ENCODE measurements at places on chromosomes 5 and 9.
A peak's percentile ranks its signal among the peaks of the same experiment; 100 is the strongest.

- H3K36me3 ChIP-seq: peaks cover 9% of the 10 kb centered on the region
- no peak for ATAC-seq
- peak overlapping the region; percentile 50 for H3K4me3 ChIP-seq
- peaks cover 28% of the 10 kb centered on the region for H3K4me1 ChIP-seq
- H3K27ac ChIP-seq: no peak overlapping the region
- peaks cover 38% of the 10 kb centered on the region for H3K27me3 ChIP-seq
These were observed 1.6 kb downstream of the NR2F1 start for GRCh38 chr5:93584596-93585040.

DNA sequence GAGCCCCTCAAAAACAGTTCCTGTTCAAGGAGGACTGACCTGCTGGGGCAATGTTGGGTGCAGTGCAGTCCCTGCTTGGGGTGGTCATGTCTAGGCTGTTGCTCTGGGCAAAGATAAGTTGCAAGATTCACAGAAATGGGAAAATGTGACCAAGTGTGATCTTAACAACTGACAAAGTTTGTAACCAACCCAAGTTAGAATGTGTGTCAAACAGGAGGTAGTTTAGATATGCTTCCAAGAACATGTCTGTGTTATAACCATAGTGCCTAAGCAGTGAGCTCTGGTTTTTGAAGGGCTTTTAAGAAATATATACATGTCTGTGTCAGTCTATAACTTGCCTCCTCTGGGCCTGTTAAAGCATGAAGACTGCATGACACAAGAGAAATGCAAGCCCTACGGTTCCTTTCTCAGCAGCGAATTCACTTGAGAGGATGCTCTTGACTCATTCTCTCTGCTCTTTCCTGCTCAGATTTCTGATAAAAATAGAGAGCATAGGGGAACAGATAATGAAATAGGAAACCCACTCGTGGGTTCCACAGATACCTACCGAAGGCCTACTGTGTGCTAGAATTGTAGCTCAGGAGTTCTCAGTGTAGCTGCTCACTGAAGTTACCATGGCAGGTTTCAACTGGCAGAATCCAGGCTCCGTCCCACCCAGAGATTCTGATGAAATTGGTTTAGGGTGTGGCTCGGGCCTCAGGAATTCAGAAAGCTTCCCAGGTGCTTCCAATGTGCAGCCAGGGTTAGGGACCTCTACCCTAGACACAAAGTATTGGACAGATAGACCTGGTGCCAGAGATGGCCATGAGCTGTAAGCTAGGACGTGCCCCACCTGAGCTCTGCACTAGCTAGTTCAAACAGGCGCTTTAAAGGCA, 52.4 kb downstream of the ARHGEF37 start:
- no peaks in the 10 kb centered on the region for H3K36me3 ChIP-seq
- H3K4me1 ChIP-seq: peaks cover 23% of the 10 kb centered on the region
- no peaks in the 10 kb centered on the region for H3K27me3 ChIP-seq
- no peak for ATAC-seq
- peak overlapping the region; percentile 47 for H3K27ac ChIP-seq

- H3K27ac ChIP-seq: no peak overlapping the region
- no peak overlapping the region for H3K4me3 ChIP-seq
- ATAC-seq: no peak
- no peaks in the 10 kb centered on the region for H3K36me3 ChIP-seq
These were observed 16.2 kb upstream of the TLE4 start for GRCh38 chr9:79555474-79556089.

DNA sequence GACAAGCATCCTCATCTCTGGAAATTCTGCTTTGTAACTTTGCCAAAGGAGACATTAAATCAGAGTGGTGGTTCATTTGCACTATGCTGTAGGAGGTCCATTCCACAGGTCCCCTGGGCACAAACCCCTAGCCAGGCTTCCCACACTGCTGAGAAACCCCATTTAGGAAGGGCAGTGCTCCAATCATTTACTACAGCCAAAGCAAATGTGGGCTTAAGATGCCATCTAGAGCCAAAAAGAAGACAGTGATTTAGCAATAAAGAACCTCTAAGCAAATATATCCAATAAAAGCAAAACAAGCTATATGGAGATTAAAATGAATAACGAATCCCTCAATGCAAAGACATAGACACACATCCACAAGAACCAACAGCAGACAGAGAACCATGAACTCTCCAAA, 129.0 kb upstream of the ALDH1B1 start:
- no peak for ATAC-seq
- no peaks in the 10 kb centered on the region for H3K4me1 ChIP-seq
- no peak overlapping the region for H3K27ac ChIP-seq
- peaks cover 31% of the 10 kb centered on the region for H3K27me3 ChIP-seq
- H3K4me3 ChIP-seq: no peak overlapping the region

- H3K4me1 ChIP-seq: peaks cover 15% of the 10 kb centered on the region
- no peak overlapping the region for H3K27ac ChIP-seq
- no peaks in the 10 kb centered on the region for H3K27me3 ChIP-seq
- no peaks in the 10 kb centered on the region for H3K36me3 ChIP-seq
These were observed 97.0 kb upstream of the NR4A3 start for GRCh38 chr9:99724640-99725039.

GRCh38 chr9:130642926-130643325, 21.5 kb upstream of the PRDM12 start:
- no peak overlapping the region for H3K27ac ChIP-seq
- H3K4me3 ChIP-seq: no peak overlapping the region
- no peak for ATAC-seq
- peaks cover 19% of the 10 kb centered on the region for H3K36me3 ChIP-seq
- peaks cover 11% of the 10 kb centered on the region for H3K27me3 ChIP-seq

DNA sequence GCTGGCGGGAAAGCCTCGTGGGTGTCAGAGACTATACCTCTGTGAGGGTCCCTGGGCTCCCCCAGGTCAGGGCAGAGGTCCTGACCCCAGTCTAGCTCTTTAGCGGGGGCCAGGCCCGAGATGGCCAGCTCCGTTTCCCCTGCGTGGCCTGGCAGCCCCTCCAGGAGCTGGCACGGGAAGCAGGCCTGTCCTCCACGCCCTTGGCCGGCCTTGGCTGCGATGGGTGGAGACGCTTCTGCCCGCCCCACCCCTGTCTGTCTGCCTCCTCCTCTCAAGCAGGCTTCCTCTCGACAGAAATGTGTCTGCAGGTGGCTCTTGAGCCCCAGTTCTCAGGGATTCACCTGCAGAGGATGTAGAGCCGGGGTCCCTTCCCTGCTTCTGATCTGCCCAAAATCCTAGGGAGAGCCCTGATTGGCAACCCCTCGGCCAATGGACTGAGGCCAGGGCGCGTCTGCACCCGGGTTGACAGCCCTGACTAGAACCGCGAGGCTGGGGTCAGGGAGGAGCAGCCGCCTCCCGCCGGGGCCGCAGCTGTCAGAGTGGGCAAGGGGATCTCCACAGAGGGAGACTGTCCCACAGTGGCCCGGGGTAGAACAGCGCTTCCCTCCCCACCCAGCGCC, 2.6 kb upstream of the GRIN1 start:
- H3K4me1 ChIP-seq: peaks cover 14% of the 10 kb centered on the region
- no peak overlapping the region for H3K27ac ChIP-seq
- H3K36me3 ChIP-seq: no peaks in the 10 kb centered on the region
- peaks cover 68% of the 10 kb centered on the region for H3K27me3 ChIP-seq
- H3K4me3 ChIP-seq: no peak overlapping the region

GRCh38 chr5:112626715-112627114, 111.0 kb upstream of the APC start:
- ATAC-seq: no peak
- no peak overlapping the region for H3K27ac ChIP-seq
- H3K27me3 ChIP-seq: peaks cover 40% of the 10 kb centered on the region

DNA sequence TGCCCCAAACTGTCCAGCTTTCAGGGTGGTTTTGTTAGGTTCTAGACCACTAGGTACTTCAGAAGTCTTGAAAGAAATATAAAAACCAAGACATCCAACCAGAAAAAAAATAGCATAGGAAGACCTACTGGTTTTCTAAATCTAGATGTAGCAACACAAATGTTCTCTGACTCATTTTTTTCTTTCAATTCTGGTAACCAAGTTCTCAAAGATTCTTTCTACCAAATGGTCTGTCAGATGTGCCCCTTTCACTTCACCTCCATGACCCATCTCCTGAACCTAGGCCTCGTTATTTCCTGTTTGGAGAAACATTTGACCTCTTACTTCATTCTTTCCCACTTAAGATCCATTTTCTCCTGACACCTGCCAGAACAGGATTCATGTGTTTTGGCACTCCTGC, 355.3 kb downstream of the KIAA0825 start:
- H3K4me3 ChIP-seq: no peak overlapping the region
- H3K27me3 ChIP-seq: peaks cover 8% of the 10 kb centered on the region
- H3K36me3 ChIP-seq: no peaks in the 10 kb centered on the region
- H3K27ac ChIP-seq: no peak overlapping the region

DNA sequence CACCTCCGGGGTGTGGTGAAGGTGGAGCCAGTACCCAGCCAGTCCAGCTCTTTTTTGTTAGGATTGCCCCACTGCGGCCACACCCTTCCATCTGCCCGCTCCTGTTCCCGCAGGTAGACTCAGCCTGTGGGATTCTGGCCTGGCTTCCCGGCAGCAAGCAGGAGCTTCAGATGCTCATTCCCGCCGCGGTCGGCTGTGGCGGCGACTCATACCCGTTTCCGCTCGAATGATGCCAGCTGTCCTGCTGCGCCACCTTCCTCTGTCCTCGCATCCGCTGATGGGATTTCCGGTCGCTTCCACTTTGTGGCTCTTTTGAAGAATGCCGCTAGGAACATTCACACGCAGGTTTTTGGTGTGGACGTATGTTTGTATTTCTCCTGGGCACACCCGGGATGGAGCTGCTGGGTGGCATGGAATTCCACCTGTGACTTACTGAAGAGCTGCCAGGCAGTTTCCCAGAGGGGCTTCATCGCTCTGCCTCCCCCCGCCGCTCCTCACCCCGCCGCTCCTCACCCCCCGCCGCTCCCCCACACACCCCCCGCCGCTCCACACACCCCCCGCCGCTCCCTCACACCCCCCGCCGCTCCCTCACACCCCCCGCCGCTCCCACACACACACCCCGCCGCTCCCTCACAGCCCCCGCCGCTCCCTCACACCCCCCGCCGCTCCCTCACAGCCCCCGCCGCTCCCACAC, 60.3 kb downstream of the TENT4A start:
- peaks cover 13% of the 10 kb centered on the region for H3K27me3 ChIP-seq
- H3K36me3 ChIP-seq: no peaks in the 10 kb centered on the region
- no peak for ATAC-seq
- peaks cover 6% of the 10 kb centered on the region for H3K4me1 ChIP-seq
- no peak overlapping the region for H3K27ac ChIP-seq

DNA sequence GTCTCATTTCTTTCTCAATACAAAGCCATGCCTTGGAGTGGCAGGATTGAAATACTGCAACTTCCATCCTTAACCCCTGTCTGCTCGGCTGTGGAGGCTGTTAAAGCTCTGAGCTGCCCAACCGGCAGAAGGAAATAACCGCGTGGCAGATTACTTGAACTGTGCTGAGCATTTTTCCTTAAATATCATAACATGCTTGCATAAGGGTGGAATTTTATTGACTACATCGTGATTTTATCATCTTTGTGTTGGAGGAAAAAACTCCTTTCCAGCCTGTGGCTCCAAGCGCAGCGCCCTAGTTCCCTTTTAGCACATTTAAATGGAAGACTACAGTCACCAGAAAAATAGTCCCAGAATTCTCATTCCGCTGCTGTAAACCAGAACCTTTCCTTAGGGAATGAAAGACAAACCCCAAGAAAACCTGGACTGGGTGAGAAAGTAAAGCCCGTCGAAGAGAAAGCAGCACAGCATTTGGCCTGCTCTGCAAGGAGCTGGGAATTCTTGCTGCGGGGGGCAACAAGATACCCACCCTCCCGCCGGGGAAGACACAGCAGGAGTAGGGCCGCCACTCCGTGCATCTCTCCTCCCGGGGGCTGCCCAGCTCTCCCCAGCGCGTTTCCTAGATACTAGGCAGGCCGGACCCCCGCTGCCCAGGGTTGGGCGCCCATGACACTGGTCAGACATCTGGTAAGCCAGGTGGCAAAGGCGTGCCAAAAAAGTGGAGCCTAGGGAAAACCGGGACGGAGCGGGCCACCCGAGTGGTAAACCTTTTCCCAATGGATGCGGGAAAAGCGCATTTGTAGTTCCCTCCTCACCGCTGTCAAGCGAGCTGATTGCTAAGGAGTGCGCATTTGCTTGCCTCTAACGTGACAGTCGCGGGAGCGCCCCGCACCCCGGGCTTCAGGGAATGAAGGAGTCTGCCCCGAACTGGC, 1.3 kb downstream of the SHC3 start:
- no peak for ATAC-seq
- no peaks in the 10 kb centered on the region for H3K36me3 ChIP-seq
- peaks cover 63% of the 10 kb centered on the region for H3K27me3 ChIP-seq
- no peak overlapping the region for H3K4me3 ChIP-seq
